T-helper 17 cell (primary cell): ENCODE measurements at places on chromosomes 11 and 22.

DNA sequence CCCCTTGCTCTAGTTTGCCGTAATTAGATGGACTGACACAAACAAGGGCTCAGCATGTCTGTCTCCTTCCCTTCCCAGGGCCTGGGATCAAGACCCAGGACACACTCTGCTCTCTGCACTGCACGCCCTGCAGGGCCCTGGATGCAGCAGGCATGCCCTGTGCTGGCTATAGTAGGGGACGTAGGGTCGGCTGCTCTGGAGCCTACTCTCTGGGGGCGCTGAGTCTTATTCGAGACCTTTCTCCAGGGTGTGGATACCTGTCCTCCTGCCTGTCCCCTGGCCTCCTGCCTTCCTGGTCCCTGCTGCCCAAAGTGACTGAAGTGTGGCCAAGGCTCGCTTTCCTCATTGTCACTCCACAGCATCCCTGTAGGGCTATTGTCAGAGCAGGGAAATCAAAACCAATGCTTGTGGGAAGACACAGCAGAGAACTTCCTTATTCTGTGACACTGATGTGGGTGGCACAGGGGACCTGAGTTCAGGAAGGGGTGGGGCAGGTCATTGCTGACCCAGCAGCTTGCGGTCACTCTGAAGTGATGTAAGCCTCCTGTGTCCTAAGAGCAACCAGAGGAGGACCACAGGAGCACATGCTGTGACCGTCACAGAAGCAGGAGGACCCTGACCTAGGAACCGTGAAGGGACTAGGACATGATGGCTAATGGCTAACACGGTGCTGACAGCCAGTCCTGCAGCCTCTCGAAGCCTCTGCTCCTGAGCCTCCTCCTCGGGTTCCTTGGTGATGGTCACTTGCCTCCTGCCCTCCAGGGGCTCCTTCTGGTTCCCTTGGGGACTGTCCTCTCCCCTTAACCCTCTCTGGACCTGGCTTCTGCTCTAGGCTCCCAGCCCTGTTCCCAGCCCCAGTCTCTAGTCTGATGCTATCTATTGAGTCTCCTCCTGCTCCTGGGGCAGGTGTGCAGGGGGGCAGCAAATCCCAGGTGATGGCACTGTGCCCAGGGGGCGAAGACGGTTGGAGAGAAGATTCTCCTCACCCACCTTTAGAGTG lies 10.3 kb downstream of the APOBEC3A start:
- H3K4me3 ChIP-seq: no peak overlapping the region
- H3K4me1 ChIP-seq: peaks cover 16% of the 10 kb centered on the region
- peaks cover 36% of the 10 kb centered on the region for H3K27me3 ChIP-seq
- DNase-seq: no peak
- H3K27ac ChIP-seq: no peak overlapping the region
- peaks cover 6% of the 10 kb centered on the region for H3K36me3 ChIP-seq

DNA sequence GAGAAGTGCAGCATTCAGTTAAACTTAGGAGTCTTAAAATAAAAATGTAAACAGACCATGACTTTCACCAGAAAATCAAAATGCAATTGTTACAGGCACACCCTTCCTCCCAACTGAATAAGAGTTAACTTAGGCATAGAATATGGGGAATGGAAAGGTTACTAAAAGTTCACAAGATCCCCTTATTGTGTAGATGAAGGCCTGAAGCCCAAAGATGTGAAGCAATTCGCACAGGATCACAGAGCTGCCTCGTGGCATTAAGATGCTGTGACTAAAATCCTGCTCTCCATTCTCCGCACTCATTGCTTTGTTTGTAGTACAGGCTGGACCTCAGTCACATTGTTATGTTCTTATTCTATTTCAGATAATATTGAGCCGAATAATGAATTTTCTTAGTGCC lies 4.0 kb downstream of the MS4A5 start:
- no peaks in the 10 kb centered on the region for H3K4me1 ChIP-seq
- H3K27ac ChIP-seq: no peak overlapping the region
- no peak overlapping the region for H3K4me3 ChIP-seq
- no peaks in the 10 kb centered on the region for H3K36me3 ChIP-seq
- peaks cover 38% of the 10 kb centered on the region for H3K27me3 ChIP-seq

GRCh38 chr11:21933095-21933494 lies 259.8 kb upstream of the ANO5 start:
- no peak overlapping the region for H3K27ac ChIP-seq
- no peak overlapping the region for H3K4me3 ChIP-seq
- no peaks in the 10 kb centered on the region for H3K27me3 ChIP-seq

DNA sequence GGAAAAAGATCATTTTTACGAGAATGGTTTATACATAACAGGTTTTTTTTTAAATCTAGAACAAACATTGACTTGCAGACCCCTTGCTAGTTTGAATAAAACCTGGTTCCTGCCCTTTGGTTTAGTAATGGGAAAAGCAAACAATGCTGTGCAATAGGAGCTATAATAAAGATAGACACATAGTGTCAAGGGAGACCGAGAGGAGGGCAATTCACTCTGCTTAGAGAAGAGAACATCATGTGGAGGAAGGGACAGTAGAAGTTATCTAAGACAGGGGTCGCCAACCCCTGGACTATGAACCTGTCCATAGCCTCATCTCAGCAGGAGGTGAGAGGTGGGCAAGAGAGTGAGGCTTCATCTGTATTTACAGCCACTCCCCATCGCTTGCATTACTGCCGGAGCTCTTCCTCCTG lies 7.0 kb upstream of the RDX start:
- H3K27me3 ChIP-seq: no peaks in the 10 kb centered on the region
- no peak for DNase-seq
- peak overlapping the region; percentile 47 for H3K27ac ChIP-seq
- H3K4me1 ChIP-seq: peaks cover 11% of the 10 kb centered on the region

DNA sequence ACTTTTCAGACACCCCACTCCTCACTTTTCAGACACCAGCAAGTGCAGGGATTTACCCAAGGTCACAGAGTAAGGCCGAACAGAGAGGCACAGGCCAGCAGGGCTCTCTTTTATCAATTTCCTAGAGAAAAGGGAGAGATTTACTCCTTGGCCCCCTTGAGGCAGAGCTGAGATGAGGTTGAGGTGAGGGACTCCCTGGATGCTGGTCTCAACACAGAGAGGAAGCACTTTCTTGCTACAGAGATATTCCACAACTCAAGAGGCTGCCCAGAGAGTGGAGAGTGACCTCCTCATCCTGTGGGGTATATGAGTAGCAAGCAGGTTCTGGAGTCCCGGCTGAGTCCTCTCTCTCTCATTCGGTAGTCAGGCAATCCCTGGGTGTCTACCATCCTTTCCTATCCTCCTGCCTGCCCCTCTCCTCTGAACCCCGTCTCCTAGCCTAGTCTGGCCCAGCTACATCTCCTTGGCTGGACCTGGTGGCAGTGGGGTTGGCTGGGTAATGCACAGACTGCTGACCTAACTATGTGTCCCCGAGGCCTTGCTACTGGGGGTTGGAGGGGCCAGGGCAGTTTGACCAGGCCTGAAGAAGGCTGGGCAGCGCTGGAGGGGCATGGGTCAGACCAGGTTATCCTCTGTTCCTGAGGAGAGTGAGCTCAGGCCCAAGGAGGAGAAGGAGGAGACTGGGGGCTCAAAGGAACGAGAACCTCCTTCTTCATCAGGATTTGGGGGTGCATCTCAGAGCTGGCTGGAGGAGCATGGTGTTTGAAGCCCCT lies 1.8 kb upstream of the ARHGEF17 start:
- H3K4me1 ChIP-seq: peaks cover 11% of the 10 kb centered on the region
- peaks cover 2% of the 10 kb centered on the region for H3K36me3 ChIP-seq
- peak overlapping the region; percentile 98 for H3K4me3 ChIP-seq
- H3K27me3 ChIP-seq: peaks cover 32% of the 10 kb centered on the region

GRCh38 chr11:44467413-44467812 lies 98.0 kb upstream of the CD82 start:
- no peak for DNase-seq
- no peaks in the 10 kb centered on the region for H3K4me1 ChIP-seq
- no peaks in the 10 kb centered on the region for H3K36me3 ChIP-seq
- no peak overlapping the region for H3K27ac ChIP-seq

GRCh38 chr11:83971063-83971462 lies 684.9 kb upstream of the CCDC90B start:
- H3K4me1 ChIP-seq: no peaks in the 10 kb centered on the region
- no peak overlapping the region for H3K27ac ChIP-seq
- DNase-seq: no peak
- H3K27me3 ChIP-seq: no peaks in the 10 kb centered on the region
- H3K36me3 ChIP-seq: no peaks in the 10 kb centered on the region

GRCh38 chr11:119373921-119374631 lies 7.4 kb downstream of the USP2 start:
- H3K36me3 ChIP-seq: no peaks in the 10 kb centered on the region
- peaks cover 10% of the 10 kb centered on the region for H3K4me1 ChIP-seq
- peaks cover 25% of the 10 kb centered on the region for H3K27me3 ChIP-seq
- no peak overlapping the region for H3K27ac ChIP-seq
- DNase-seq: no peak

GRCh38 chr11:35974882-35975589 lies 31.2 kb downstream of the LDLRAD3 start:
- no peak for DNase-seq
- no peak overlapping the region for H3K4me3 ChIP-seq
- no peak overlapping the region for H3K27ac ChIP-seq

GRCh38 chr11:96827164-96827563 lies 437.4 kb downstream of the JRKL start:
- H3K4me3 ChIP-seq: no peak overlapping the region
- no peaks in the 10 kb centered on the region for H3K36me3 ChIP-seq
- H3K27me3 ChIP-seq: no peaks in the 10 kb centered on the region
- no peaks in the 10 kb centered on the region for H3K4me1 ChIP-seq
- no peak for DNase-seq
